Right lobe of liver (tissue), 6 donors: ENCODE measurements at places on chromosomes 13 and 19.

DNA sequence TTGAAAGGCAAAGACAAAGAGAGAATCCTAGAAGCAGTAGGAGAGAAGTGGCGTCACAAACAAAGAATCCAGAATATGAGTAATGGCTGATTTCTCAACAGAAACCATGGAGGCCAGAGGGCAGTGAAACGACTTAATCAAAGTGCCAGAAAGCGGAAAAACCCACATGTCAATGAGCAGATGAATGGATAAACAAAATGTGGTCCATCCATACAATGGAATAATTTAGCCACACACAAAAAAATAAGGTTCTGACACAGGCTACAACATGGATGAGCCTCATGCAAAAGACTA lies 52.2 kb upstream of the RANBP3 start:
- no peak for DNase-seq

GRCh38 chr19:16541526-16542044 lies 652 bp downstream of the CHERP start:
- no peak for DNase-seq

DNA sequence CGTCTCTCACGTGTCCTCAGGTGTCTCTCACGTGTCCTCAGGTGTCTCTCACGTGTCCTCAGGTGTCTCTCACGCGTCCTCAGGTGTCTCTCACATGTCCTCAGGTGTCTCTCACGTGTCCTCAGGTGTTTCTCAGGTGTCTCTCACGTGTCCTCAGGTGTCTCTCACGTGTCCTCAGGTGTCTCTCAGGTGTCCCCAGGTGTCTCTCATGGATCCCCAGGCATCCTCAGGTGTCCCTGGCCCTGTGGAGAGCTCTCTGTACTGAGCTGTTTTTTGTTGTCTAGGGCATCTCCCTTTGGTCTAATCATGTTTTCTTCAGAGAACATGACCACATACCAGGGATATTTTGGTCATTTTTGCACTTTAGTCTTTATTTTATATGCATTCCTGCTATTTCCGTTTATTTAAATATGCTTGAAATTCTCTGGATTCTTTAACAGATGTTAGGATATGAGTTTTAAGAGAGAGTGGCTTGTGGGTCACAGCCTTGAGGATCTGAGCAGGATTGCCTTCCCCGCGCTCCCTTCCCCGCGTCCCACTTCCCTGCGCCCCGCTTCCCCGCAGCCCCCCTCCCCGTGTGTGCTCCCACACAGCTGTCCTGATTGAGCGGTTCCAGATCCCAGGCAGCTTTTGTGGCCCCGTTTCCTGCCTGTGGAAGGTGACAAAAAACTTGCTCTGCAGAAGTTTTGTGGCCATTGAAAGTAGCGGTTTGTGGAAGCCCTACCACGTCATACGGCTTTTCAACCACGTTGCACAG lies 31.9 kb downstream of the ATP4B start:
- DNase-seq = peak; percentile 13

GRCh38 chr19:36688058-36688457 lies 646 bp downstream of the ZNF567 start:
- no peak for DNase-seq

- no peak for DNase-seq
Observed at GRCh38 chr13:112397108-112397507, 21.0 kb downstream of the SPACA7 start.

GRCh38 chr19:44278181-44278690 lies 18.6 kb downstream of the ZNF233 start:
- DNase-seq = no peak

- no peak for DNase-seq
Observed at GRCh38 chr13:64127192-64127591, 2711.5 kb upstream of the PCDH20 start.

DNA sequence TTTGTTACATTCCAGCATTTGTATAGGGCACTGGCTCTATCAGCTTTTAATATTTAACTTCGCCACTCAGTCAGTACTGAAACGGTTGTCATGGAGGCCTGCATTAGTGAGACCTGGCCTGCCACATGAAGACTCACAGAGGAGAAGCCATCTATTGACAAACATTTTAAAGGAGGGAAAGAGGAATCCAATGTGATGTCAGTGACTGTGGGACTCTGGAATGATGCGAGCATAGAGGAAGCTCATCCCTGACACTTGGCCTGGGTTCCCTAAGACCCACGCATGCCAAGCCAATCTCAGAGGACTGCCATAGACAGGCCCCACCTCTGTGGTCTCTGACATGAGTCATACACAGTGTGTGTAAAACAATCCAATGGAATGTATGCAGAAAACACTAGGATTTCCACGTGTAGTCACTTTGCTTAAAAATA lies 7.9 kb upstream of the DPY19L3 start:
- no peak for DNase-seq

- DNase-seq = no peak
Observed at GRCh38 chr13:34104853-34105252, 286.9 kb downstream of the RFC3 start.

GRCh38 chr13:45199711-45200110 lies 1.1 kb downstream of the KCTD4 start:
- no peak for DNase-seq

DNA sequence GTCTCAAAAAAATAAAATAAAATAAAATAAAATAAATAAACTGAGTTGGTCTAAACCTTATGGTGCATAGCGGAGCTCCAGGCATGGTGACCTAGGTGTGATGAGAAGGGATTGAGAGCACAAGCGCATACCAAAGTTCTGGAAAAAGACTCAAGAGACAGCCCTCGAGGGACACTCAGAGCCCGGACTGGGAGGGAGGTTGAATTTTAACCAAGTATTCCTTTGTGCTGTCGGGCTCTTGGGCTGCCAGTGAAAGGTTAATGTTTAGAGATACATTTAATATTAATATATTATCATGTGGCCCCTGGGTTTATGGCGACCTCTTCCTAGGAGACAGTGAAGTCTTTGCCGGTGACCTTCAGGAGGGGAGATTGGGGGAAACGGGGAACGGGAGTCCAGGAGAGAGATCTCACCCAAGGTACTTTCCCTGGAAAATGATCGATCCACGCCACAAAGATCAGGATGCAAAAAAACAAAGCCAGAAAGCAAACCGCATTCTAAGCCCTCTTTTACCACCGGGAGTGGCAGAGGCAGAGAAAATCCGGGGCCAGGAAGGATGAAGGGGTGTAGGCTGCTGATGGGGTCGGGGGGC lies 1.6 kb downstream of the FUT6 start:
- no peak for DNase-seq

GRCh38 chr19:51441410-51442390 lies 16.6 kb downstream of the SIGLEC8 start:
- DNase-seq = no peak

DNA sequence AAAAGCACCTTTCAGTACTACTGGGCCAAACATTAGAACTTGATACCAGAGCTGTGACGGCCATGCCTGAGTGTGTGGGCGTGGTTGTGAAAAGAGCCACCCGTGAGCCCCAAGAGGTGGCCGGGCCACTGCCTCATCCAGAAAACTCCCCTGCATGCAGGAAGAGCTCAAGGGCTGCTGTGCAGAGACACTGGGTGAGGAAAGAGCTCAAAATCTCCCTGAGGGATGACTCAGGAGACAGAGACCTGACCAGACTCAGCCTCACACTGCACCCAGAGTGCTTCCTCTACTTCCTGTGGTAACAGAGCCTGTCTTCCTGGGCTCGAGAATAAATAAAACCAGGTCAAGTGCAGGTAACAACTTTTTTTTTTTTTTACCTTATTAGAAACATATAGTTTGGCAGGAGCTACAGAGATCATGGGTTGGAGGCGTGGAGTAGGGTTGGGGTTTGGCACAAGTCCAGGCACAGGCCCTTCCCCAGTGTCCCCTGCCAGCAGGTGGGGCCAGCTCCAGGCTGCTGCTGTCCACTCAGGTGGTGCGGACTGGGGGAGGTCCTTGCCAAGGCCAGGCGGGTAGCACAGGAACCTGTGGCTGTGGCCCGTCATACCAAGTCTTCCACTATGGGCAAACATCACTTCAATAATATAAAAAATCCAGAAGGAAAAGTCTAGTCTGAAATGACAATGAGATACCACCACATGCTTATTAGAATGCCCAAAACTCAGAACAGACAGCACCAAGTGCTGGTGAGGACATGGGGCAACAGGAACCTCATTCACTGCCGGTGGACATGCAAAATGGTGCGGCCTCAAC lies 25.5 kb downstream of the ELL start:
- DNase-seq = peak; percentile 87

DNA sequence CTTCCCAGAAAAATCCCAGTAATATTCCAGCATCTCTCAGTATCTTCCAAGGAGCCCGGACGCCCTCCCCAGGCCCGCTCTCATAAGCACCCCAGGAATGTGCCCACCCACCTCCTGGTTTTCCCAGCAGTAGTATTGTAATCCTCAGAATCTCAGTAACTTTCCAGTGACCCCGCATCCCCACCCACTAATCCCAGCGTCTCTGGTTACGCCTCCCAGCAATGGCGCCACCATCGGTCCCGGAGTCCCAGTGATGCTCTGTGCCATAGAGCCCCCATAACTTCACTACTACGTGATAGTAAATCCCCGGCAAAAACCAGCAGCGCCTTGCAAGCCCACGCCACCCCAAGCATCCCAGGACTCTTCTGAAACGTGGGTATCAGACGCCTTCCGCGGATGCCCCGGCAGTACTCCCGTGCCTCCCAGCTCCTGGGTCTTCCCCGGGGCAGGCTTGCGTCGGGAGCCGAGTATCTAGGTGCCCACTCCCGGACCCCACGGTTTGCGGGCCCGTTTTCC lies 928 bp upstream of the PNPLA6 start:
- peak; percentile 62 for DNase-seq

DNA sequence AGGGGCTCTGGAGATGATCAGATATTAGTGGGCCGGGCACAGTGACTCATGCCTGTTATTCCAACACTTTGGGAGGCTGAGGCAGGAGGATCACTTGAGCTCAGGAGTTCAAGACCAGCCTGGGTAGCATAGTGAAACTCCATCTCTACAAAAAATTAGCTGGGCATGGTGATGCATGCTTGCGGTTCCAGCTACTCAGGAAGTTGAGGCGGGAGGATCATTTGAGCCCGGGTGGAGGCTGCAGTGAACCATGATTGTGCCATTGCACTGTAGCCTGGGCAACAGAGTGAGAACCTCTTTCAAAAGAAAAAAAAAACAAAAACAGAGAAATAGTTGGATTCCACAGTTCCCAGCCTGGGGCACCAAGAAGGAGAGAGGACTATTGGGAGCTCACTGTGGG lies 17.9 kb upstream of the SHFL start:
- DNase-seq = no peak

- DNase-seq = no peak
Observed at GRCh38 chr13:89029062-89029461, 1357.9 kb downstream of the SLITRK5 start.

DNA sequence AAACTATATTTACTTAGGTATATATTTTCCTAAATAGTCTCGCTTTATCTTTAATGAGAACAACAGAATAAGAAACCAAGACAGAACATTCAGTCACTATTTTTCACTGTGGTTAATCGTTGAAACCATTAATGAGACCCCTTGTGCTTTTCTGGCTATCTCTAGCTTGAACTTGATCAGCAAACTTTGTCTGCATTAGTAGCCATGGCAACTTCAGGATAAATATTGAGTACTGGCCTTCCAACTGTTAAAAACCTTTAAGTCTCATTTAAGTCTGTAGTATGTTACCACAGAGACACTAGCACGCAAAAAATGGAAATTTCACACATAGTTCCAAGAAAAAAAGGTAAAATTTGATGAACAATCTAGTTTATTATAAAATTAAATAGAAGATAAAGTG lies 946.0 kb downstream of the SLITRK5 start:
- DNase-seq = no peak

DNA sequence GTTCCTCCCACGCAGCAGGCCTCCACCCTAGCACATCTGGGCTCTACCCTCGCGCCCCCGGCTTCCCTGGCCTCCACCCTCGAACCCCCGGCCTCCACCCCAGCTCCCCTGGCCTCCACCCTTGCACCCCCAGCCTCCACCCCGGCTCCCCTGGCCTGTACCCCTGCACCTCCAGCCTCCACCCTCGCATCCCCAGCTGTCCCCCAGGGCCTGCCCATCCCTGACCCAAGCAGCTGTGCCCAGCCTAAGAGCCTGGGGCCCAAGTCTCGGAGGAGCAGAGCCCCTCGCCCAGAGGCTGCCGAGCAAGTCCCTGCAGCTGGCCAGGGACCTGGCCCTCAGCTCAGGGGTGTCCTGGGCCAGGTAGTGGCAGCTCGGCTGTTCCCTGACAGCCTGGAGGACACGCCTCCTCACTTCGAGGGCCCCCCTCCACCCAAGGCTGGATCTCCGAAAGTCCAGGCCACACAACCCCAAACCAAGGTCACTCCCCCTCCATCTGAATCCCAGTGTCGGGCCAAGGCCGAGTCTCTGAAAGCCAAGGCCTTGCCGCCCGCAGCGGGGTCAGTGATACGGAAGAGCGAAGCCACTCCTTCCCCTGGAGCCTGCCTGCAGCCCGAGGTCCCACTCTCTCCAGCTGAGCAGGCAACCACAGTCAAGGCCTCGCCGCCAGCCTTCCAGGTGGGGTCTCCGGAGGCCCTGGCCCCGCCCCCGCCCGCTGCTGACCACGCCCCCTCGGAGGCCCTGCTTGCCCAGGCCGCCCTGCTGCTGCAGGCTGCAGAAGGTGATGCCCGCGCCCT lies 7.9 kb upstream of the ARHGAP33 start:
- no peak for DNase-seq

DNA sequence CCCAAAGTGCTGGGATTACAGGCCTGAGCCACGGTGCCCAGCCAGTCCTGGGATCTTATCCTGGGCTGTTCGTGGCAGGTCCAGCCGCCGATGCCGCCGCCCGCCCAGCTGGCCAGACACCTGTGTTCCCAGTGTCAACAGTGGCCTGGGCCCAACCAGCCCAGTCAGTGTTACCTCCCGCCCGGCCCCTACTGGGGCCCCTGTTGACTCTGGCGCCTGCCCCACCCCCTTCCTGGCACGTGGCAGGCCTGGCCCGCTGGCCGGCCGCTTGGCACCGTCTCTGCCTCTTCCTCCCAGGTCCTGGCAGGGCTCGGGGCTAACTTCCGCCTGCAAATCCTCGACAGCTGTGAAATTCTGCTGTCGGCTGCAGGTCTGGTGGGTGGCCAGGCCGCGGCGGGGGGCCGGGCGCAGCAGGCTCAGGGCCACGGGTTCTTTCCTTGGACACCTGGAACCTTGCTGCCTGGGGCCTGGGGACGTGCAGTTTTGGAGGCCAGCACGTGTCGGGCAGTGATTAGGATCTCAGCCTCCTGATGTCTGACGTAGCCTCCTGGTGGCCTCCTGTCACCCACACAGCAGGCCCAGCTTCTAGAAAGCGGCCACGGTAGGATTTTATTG lies 9.1 kb downstream of the ARID3A start:
- peak; percentile 98 for DNase-seq

- DNase-seq = peak; percentile 45
Observed at GRCh38 chr13:74210693-74211393, 76.6 kb upstream of the KLF12 start.

- DNase-seq = no peak
Observed at GRCh38 chr13:100106005-100106404, 17.1 kb downstream of the PCCA start.
